ENCODE measurements at places on chromosomes 3 and 15.

- H3K27ac ChIP-seq, result no peak overlapping the region
- H3K27me3 ChIP-seq, result no peaks in the 10 kb centered on the region
- no peaks in the 10 kb centered on the region for H3K4me1 ChIP-seq
- no peaks in the 10 kb centered on the region for H3K36me3 ChIP-seq
- no peak for DNase-seq
- no peak overlapping the region for H3K4me3 ChIP-seq
Measured at GRCh38 chr3:3776607-3777006, 22.6 kb upstream of the LRRN1 start.

DNA sequence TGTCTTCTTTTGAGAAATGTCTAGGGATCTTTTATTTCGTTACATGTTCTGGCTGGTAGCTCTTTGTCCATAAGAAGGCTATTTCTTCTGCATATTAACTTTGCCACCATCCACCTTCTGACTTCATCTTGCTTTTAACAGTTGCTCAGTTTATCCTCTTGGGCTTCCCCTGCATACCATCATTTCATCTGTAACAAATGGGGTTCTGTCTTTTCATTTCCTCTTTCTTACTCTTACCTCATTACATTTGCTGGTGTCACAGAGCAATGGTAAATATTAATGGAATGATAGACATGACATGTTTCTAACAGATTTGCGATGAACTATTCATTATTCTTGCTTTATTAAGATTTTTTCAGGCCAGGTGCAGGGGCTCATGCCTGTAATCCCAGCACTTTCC, 62.4 kb downstream of the GASK1A start:
- H3K27ac ChIP-seq, result no peak overlapping the region
- no peak overlapping the region for H3K4me3 ChIP-seq
- no peaks in the 10 kb centered on the region for H3K4me1 ChIP-seq
- no peak for DNase-seq
- H3K27me3 ChIP-seq, result no peaks in the 10 kb centered on the region

DNA sequence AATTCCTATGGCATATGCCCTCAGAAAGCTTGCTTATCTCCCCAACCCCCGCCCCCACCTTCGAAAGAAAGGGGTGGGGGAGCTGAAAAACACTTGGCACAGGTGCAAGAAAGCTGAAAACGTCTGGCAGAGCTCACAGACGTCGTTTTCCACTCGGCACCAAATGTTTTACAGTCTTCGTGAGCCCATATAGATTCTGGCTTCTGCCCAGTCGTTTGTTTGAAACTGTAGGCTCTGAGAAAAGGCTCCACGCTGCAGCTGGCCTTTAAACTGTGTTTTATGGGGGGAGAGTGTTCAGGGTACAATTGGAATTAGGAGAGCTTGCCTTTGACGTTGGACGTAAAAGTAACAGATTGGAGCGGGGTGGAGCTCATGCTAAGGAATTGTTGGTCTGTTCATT, 130.3 kb downstream of the MDFIC2 start:
- no peak for DNase-seq
- H3K36me3 ChIP-seq, result no peaks in the 10 kb centered on the region
- H3K4me3 ChIP-seq, result no peak overlapping the region
- H3K27ac ChIP-seq, result no peak overlapping the region
- H3K27me3 ChIP-seq, result peaks cover 15% of the 10 kb centered on the region

DNA sequence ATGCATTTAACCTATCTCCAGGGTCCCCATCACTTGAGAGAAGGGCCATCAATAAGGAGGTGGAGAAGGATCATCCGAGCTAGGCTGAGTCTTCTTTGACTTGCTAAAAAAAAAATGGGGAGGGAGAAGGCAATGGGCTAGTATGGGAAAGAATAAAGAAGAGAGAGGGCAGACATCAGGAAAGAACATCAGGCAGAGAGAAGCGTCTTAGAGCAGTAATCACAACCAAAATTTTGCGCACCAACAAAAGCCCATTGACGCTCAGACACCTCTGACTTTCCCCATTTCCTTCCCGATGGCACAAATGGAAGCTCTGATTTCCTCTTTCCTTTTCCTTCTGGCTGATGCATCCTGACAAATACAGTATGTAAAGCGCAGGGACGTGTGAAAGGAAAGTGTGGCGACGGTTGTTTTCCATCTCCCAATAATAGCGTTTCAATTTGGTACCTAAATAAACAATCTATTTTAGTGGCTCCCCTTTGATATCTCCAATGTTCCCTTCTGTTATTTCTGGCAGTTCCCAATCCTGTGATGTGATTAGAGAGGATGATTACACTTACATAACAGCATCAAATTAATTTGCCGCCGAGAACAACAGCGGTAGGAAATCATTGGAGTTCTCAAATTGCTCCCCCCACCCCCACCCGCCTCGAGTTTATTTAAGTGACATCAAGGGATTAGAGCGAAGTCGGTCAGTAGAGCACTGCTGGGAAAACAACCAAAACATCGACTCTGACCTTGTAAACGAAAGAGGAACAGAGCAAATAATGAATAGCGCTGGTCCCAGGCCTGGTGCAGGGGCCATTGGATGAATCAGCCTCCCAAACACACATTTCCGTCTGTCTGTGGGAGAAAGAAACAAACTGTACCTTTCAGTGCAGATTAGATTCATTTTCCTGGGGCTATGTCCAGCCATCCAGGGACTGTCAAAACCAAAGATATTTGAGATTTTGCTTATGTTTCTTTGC, 273.3 kb upstream of the ICE2 start:
- DNase-seq, result no peak
- no peak overlapping the region for H3K4me3 ChIP-seq
- no peaks in the 10 kb centered on the region for H3K4me1 ChIP-seq
- peak overlapping the region; percentile 7 for H3K27ac ChIP-seq
- no peaks in the 10 kb centered on the region for H3K27me3 ChIP-seq

GRCh38 chr3:194973366-194974000, 287.8 kb downstream of the FAM43A start:
- H3K4me1 ChIP-seq, result no peaks in the 10 kb centered on the region
- no peak overlapping the region for H3K4me3 ChIP-seq
- no peaks in the 10 kb centered on the region for H3K27me3 ChIP-seq
- DNase-seq, result no peak

DNA sequence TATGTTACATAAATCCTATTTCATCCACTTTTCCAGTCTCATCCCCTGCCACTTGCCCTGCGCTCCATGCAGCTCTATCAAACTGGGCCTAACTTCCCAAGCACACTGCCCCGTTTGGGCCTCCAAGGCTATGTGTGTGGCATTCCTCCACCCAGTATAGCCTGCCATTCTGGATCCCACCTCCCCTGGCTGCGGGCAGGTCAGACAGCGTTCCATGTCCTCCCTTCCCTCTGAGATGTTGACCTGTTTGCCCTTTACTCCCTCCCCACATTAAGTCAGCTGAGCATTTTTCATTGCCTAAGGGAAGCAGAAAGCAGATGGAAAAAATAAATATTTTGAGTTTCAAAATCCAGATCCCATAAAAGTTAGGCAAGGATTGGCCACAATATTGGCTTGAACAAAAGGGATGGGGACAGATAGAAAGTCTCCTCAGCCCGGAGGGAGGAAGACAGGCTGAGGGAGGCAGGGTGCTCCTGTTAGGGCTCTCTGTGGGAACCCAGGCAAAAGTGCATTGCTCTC, 73.3 kb downstream of the CYP19A1 start:
- H3K4me1 ChIP-seq, result peaks cover 7% of the 10 kb centered on the region
- no peaks in the 10 kb centered on the region for H3K36me3 ChIP-seq
- H3K4me3 ChIP-seq, result no peak overlapping the region

DNA sequence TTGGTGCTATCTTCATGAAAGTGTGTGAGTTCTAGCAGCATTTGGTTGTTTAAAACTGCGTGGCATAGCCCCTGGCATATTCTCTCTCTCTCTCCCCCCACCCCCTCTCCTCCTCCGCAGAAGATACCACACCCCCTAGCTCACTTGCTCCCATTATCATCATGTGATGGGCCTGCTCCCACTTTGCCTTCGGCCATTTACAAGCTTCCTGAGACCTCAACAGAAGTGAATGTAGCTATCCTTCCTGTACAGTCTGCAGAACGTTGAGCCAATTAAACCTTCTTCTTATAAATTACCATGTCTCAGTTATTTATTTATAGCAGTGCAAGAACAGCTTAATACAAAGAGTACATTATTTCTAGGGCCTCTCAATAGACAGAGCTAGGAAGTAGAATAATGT, 1032.5 kb upstream of the CADM2 start:
- no peak overlapping the region for H3K4me3 ChIP-seq
- DNase-seq, result no peak
- H3K27me3 ChIP-seq, result no peaks in the 10 kb centered on the region
- H3K4me1 ChIP-seq, result no peaks in the 10 kb centered on the region
- H3K27ac ChIP-seq, result no peak overlapping the region

DNA sequence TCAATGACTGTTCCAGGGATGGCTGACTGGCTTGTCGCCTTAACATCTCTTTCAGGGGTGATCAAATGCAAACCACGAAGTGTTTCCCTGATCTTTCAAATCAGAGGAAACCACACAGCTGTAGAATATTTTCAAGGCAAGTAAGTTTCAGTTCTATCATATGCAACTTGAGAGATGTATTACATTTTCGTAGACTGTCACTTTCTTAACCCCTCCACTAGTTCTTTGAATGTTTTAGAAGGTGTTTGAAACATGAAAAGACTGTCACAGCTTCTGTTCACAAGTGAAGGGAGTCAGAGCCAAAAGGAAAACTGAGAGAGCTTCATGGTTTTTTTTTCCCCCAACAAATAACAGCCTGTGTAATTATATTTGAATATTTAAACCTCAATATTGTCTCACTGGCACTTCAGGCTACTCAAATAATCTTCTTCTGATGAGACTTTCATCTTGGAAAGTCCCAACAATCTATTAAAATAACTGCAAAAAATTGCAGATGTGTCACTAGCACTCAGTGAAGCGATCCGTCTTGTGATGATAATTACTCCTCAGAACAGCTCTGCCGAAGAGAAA, 25.9 kb upstream of the CAPN7 start:
- no peak overlapping the region for H3K4me3 ChIP-seq
- H3K4me1 ChIP-seq, result no peaks in the 10 kb centered on the region
- H3K36me3 ChIP-seq, result no peaks in the 10 kb centered on the region

DNA sequence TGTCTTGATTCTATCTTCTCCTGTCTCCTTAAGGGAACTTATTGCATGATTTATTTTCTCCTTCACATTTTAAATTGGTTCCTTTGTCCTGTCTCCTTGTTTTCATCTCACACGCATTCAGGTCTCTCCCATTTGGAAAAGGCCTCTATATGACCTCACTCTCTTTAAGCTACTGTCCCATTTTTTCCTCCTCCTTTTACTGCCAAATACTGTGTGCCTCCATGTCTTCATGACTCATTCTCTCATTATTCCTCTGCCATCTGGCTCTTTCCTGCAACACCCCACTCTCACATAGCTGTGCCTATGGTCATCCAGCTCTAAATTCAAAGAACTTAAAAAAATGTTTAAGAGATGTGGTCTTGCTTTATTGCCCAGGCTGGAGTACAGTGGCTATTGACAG, 48.0 kb downstream of the TYRO3 start:
- H3K36me3 ChIP-seq, result no peaks in the 10 kb centered on the region
- H3K4me1 ChIP-seq, result peaks cover 11% of the 10 kb centered on the region
- no peak for DNase-seq
- no peak overlapping the region for H3K4me3 ChIP-seq

- DNase-seq, result no peak
- H3K4me3 ChIP-seq, result no peak overlapping the region
- peaks cover 35% of the 10 kb centered on the region for H3K4me1 ChIP-seq
- H3K27ac ChIP-seq, result peak overlapping the region; percentile 56
- H3K36me3 ChIP-seq, result no peaks in the 10 kb centered on the region
Measured at GRCh38 chr3:31275583-31275982, 257.1 kb upstream of the STT3B start.

DNA sequence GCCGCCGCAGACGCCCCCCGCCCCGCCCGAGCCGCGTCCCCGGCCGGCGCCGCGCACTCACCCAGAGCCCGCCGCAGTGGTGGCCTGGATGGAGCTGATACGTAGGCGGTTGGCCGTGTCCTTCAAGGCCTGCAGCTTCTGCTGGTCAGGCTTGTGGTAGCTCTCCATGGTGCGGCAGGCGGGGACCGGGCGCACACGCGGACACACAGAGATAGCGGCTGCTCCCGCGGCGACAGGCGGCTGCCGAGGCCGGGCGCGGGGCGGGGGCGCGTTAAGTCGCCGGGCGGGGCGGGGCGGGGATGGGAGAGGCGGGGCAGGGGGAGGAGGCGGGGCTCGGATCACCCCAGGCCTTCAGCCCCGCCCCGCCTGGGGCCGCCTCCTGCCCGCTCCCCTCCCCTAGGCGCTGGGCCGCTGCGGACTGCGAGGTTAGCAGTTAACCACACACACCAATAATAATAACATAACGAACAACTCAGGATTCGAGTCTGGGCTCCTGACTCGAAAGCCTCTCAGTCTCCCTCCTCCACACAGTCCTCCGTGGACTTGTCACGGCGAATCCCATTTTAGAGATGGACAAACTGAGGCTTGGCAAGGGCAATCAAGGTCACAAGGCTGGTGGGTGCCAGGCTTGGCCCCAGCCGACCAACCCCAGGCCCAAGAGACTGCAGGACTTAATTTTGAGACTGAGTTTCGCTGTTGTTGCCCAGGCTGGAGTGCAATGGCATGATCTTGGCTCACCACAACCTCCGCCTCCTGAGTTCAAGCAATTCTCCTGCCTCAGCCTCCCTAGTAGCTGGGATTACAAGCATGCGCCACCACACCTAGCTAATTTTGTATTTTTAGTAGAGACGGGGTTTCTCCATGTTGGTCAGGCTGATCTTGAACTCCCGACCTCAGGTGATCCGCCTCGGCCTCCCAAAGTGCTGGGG, at the start of gene TKT:
Gene TKT (minus strand): TSS at position 248 of the 929 bp plus-strand sequence. CDS start 80 bp downstream, at position 168.
- H3K4me3 ChIP-seq, result peak within 1 kb of the TSS; percentile 97
- H3K4me1 ChIP-seq, result peaks cover 26% of the 10 kb centered on the region
- H3K27me3 ChIP-seq, result no peaks in the 10 kb centered on the region
- no peaks in the 10 kb centered on the region for H3K36me3 ChIP-seq
- H3K27ac ChIP-seq, result peak within 1 kb of the TSS; percentile 82
- peak; percentile 95 for DNase-seq

DNA sequence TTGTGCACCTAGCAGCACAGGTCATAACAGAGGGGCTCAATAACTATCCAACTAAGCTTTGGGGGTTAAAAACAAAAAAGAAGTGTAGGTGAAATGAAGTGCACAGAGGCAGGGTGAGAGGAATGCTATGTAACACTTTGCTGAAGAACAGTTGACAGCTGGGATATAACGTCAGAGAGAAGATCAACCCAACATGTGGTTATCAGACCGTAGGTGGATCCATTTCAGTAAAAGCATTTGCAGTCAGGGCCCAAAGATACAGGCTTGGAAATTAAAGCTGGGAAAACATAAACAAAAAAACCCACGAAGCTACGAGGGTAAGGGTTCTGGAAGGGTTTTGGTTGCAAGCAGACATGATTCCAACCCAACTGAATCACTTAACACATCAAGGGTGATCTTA, 377.5 kb upstream of the NR2F2 start:
- no peaks in the 10 kb centered on the region for H3K4me1 ChIP-seq
- H3K27me3 ChIP-seq, result no peaks in the 10 kb centered on the region
- H3K36me3 ChIP-seq, result no peaks in the 10 kb centered on the region
- no peak overlapping the region for H3K27ac ChIP-seq
